Stimulated activated CD4-positive, alpha-beta T cell treated with anti-CD3 and anti-CD28 coated beads, Interleukin-4, amount 100 ng/mL, for 1 hour (primary cell): ENCODE measurements at places on chromosomes 3 and 15.

DNA sequence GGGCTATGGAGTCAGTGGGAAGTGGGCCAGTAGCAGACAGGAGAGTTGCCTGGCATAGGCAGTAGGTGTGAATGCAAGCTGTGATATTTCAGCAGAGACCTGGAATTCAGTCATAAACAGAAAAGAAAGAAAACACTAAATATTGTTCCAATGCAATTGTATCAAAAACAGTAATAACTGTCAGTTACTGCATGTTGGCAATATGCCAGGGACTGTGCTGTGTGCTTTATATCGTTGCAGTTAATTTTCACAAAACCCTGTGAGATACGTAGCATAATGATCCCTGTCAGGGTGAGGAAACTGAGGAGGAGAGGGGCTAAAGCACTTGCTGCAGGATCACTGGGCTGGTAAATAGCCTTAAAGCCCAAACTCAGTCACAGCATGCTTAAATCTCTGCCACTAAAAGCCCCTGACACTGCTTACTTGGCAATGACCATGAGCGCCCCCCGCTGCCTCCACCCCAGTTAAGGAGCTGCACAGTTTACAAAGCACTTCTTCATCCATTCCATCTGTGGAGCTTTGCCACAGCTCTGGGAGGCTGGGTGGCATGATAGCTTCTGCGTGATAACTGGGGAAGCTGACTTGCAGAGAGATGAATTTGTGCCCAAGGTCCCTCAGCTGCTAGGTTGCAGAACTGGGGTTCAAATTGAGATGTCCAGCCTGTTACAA, 3.9 kb downstream of the SLC6A1 start:
- DNase-seq: no peak

- no peak for DNase-seq
These were observed 1.3 kb upstream of the SRP14 start for GRCh38 chr15:40040293-40040635.

GRCh38 chr3:168984872-168985271, 678.6 kb downstream of the MECOM start:
- no peak for DNase-seq

DNA sequence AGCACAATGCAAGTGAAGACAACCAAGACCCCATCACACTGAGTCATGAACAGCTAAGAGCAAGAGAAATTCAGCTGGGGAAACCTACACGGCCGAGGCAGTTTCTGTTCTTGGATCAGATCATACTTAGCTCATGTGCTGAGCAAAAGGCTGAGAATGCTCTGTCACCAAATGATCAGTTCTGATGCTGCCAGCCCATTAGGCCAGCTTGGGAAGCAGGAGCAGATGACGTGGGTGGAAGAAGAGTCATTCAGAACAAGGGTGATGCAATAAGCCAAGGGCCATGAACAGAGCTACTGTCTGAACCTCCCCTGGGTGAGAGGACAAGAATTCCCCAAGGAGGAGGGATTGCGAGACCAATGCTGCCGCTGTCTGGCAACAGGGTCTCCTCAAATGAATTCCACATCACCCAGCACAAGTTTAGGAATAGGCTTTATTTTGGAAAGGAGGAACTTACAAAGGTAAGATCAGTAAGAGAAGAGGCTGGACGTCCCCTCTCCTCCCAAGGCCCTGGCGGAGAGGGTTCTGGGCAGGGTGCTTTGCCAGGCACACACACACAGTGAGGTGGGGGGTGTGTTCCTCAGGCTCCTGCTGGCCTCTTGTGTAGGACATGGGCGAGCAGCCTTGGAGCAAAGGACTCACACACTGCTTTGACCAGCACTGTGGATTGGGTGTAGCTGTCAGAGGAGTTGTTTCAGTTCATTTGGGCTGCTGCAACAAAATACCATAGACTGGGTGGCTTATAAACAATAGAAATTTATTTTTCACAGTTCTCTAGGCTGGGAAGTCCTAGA, 65.6 kb upstream of the CTXND1 start:
- DNase-seq: no peak

DNA sequence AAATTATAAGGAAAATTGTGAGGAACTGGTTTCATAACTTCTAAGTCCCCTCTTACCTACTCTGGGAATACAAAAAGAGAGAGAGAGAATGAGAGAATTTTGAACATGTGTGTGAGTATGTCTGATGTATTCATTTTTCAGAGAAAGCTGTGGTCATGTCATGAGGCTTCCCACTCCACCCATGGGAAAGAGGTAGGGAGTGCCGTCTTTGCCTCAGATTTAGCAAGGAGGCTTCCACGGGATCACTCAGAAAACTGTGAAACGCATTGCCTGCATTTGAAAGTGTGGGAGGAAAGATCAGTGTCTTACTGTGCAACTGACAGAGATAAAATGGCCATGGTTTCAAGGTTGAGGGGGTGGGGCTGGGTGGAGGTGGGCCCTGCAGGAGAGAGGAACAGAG, 331.5 kb upstream of the CTNNB1 start:
- no peak for DNase-seq

- DNase-seq: no peak
These were observed 244.3 kb downstream of the ZIC1 start for GRCh38 chr3:147653367-147653923.

- no peak for DNase-seq
These were observed 1.9 kb upstream of the MEX3B start for GRCh38 chr15:82047453-82048400.

DNA sequence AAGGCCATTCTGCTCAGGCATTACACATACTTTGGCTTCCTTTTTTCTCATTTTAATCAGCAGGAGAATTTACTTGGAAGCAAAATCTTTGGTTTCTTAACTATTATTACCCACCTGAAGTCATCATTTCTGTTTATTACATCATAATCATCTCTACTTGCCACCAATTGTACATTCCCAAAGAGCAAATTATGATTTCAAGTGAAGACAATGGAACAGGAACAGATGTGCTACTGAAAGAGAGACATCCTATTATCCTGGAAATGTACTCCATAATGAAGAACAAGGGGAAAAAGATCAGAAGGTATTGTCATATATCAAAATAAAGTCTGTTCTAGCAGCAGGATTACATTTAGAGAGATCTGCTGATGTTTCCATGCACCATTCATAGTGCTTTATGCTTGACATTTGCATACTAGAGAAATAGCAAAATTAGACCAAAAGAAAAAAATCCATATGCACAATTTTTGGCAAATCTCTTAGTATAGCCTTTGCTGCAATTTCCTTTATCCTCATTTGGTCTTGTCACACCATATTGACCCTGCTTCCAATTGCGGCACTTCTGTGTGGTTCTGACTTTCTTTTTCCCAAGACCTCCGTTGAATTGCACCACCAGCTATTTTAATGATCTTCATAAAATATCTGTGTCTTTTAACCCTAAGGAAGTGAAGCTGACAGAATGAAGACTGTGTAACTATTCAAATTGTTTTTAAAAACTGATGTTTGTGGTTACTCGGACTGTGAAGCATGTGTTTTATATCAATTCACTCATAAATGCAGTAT, 683.8 kb downstream of the ZNF385D start:
- DNase-seq: no peak

DNA sequence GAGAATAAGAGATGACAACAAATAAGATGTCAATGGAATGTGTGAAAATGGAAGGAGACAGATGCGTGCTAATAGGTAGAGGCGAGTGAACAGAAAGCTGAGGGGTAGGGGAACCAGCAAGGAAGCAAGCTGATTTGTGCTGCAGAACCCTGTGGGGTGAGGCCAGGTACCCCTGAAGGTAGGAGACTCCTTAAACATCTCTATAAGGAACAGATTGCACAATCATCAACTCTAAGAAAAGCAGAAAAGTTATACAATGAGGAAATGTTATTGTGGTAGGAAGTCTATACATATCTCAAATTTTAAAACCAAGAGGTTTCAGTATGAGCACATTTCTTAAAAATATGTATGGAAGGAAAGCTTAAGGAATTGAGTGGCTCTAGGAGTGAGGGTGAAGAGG, 315.0 kb upstream of the TPM1 start:
- DNase-seq: no peak

DNA sequence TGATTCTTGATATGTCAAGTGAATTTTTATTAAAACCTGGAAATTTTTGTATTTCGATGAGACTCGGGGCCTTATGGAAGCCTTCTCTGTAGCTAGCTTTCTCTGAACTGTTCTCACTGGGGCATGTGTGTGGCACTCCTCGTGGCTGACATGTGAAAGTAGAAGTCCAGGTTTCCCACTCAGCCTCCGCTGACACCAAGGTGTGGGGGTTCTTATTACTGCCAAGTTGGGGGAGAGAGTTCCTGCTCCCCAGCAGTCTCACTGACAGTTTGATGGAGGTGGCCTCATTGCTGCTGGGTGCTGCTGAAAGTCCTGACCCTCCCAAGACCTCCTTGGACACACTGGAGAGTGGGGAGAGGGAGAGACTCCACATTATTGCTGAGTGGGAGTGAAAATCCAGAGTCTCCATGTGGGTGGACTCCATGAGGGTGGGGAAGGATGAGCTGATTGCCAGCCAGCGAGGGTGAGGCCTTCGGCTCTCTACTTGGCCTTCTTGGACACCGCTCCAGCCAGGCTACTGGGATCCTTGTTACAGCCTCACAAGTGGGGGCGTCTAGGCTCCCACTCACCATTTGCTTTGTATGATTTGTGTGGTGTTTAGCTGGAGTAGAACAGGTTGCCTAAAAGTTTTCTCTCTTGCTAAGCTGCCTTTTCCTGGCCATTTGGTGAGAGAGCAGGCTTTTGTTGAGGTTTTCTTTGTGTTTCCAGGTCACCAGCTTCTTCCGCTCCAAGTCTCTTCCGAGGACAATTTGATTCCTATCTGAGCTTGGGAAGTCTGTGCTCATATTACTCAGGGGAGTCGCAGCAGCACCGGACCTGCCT, 64.1 kb downstream of the LSM3 start:
- no peak for DNase-seq

DNA sequence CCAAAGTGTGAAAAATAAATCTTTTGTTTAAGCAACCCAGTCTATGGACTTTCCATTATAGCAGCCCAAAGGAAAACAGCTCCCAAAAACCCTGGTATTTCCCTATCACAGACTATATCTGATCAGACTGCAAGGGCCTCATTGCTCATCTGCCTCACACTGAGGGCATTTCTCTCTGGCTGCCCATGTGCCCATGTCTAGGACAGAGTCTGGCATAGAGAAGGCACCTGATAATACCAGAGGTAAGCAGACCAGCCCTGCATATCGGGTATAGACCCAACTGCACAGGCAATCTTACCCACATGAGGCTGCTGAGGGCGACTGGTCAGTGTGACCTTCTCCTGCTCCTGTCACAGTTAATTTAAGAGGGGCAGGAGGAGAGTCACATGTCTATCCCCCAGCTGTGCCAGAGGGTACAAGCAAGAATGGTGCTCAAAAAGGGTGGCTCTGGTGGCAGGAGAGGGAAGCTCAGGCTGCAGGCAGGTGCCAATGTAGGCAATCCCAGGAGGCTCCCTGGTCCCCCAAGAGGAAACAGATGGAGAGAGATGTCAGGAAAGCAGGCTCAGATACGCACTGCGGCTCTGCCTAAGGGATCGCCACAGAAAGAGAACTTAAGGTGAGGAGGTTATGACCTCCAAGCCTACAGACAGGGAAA, 3.1 kb downstream of the CSRNP1 start:
- DNase-seq: no peak

DNA sequence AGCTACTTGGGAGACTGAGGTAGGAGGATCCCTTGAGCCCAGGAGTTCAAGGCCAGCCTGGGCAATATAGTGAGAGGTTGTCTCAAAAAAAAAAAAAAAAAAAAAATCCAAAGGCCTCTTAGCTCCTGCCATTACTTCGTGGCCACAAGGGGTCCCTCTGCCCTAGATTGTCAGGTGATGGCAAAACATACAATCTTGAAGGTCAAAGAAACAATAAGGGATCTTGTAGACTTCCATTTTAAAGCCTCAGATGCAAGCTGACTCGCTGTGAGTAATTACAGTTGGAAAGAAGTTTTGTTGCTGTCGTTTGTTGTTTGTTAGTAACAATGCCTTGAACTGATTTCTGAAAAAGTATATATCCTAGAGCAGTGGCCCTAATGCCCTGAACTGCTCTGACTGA, 55.9 kb upstream of the PLCL2 start:
- peak; percentile 44 for DNase-seq

- no peak for DNase-seq
These were observed 55.2 kb downstream of the MGLL start for GRCh38 chr3:127767126-127767525.

DNA sequence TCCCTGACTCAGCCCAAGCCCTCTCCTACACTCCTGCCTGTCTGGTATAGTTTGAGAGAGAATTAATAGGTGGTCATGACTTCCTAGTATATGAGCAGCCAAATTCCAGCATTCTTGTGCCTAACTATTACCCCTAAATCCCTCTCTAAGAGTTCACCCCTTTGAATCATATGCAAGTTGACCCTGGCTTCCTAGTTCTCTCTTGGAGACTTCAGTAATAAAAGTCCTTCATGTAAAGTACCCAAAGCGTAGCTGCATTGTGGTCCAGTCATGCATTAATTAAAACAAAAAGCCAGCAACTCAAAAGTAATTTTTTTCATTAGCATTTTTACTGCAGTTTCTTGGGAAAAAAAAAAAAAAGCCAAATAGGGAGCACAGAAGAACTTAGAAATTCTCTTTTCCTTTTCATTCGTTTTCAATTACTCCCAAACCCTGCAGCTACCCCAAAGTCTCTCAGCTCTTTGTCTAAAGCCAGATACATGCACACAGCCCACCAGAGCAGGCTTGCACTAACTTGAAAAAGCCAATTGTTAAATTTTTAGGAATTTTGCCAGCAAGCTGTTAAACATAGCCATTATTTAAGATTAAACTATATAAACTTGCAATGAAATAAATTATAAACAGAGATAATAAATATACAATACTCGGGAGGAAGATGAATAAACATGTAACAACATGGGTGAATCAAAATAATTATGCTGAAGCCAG, 50.1 kb upstream of the STT3B start:
- no peak for DNase-seq

- DNase-seq: no peak
These were observed 106.4 kb downstream of the MFSD1 start for GRCh38 chr3:158908187-158908734.

DNA sequence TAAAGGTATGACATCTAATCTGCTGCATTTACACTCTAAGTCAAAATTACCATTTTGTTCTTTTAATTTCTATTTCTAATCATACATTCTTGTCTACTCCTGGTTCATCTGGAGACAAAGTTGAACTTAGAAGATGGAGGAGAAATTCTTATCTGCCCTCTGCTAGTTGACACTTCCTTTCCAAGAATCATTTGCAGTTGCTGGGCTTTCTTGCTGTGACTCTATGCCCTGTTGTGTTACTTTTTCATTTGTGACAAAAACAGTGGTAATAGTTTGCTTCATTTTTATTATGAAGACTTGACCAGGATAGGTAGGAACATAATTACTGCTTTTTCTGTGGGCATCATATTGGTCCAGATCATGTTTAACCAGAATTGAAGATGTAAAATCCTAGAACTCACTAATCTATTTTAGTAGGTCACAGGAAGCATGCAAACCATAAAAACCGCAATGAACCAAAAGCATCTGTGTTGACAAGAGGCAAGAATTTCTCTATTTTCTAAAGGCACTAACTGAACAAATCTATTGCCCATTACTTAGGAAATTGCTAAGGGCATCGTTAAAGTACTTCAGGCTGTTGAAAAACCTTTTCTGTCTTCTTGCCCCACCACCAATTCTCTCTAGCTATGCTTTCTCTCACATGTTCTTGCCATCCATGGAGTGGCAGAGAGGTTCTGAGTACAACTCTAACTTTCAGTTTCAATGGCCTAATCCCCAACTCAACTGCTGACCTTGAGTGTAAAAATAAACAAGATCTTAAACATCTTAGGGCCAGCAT, 4.2 kb upstream of the CCR2 start:
- no peak for DNase-seq

- DNase-seq: no peak
These were observed 187.5 kb downstream of the DOCK3 start for GRCh38 chr3:50862221-50862620.
